ENCODE measurements at places on chromosomes 13 and 19.

DNA sequence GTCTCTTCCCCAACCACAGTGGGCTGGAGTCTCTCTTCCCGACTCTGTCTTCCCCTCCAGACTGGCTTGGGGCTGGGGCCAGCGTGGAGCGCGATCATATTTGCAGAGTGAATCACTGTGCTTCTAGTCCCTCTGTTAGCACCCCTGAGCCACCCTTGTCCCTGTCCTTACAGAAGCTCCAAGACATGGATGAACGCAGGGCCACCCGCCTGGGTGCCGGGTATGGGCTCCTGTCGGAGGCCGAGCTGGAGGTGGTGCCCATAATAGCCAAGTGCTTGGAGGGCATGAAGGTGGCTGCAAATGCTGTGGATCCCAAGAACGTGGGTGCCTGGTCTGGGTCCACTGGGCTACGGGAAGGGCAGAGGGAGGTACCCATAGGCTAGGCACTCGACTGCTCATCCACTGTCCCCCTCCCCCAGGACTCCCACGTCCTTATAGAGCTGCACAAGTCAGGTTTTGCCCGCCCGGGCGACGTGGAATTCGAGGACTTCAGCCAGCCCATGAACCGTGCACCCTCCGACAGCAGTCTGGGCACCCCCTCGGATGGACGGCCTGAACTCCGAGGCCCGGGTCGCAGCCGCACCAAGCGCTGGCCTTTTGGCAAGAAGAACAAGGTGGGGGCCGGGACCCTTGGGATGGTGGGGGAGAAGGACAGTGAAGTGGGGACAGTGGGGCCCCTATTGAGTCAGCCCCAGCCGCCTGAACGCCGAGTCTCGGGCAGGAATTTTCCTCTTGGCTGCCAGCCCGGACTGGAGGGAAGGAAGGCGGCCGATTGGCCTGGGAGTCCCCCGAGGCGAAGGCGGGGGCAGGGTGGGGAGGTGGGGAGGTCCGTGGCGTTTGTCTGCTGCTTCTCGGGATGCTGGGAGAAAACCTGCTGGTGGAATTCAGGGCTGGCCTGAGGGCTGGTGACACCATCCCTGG lies 5.2 kb downstream of the TRIP10 start:
- H3K4me3 ChIP-seq, result no peak overlapping the region
- no peaks in the 10 kb centered on the region for H3K27me3 ChIP-seq
- H3K36me3 ChIP-seq, result no peaks in the 10 kb centered on the region
- no peak overlapping the region for H3K27ac ChIP-seq
- peaks cover 9% of the 10 kb centered on the region for H3K4me1 ChIP-seq

DNA sequence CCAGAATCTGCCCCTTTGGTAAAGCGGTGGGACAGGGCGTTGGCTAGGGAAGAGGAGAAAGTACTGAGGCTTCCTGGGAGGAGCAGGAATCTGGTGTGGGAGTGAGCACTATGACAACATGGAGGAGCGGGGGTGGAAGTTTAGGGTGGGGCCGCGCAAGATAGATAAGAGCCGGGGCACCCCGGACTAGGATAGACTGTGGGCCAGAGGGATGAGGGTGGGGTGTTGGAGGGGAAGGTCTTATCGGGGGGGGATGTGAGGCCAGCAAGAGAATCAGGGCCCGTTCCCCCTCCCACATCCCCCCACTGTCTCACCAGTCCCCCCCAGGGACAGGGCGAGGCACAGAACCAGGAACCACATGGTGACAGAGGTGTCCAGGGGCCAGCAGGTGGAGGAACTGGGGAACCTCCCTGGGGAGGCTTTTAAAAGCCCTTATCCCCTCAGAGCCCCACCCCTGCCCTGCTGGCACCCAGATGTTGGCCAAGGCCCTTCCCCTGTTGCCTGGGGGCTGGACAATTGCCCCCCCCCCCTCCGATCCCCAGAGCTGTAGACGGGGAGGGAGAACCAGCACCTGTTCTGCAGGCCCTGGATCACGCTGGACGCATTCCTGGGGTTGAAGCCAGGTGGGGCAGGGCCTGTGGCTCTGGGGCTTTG lies at the start of gene KLK1:
Gene KLK1 (minus strand): TSS at position 399 of the 654 bp plus-strand sequence. CDS start 39 bp downstream, at position 360.
- H3K36me3 ChIP-seq, result no peaks in the 10 kb centered on the region
- H3K27ac ChIP-seq, result no peak within 1 kb of the TSS
- DNase-seq, result no peak
- H3K27me3 ChIP-seq, result peaks cover 10% of the 10 kb centered on the region
- no peaks in the 10 kb centered on the region for H3K4me1 ChIP-seq

- no peak overlapping the region for H3K27ac ChIP-seq
- no peak overlapping the region for H3K4me3 ChIP-seq
- H3K36me3 ChIP-seq, result no peaks in the 10 kb centered on the region
- H3K4me1 ChIP-seq, result no peaks in the 10 kb centered on the region
- DNase-seq, result no peak
Measured at GRCh38 chr19:44646049-44646416, 2.3 kb downstream of the PVR start.

DNA sequence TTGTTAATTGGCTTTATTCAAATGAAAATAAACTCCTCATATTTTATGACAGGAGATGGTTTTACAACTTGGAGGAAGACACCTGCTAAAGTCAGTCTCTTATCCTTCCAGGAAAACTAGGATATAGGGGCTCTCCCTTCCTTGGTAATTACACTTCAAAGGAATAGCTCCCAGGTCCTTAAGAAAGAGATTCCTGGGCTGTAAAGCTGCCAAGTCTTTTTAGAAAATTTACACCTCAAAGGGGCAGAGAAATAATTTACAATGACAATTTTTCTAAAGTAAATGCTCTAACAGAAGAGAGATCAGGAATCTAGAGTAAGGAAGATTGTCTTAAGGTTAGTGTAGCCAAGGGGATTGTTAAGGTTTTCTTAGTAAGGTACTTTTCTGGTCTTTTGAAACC lies 1359.0 kb downstream of the OLFM4 start:
- H3K27me3 ChIP-seq, result no peaks in the 10 kb centered on the region
- H3K27ac ChIP-seq, result no peak overlapping the region
- H3K4me1 ChIP-seq, result no peaks in the 10 kb centered on the region
- no peak for DNase-seq
- no peaks in the 10 kb centered on the region for H3K36me3 ChIP-seq
- no peak overlapping the region for H3K4me3 ChIP-seq

DNA sequence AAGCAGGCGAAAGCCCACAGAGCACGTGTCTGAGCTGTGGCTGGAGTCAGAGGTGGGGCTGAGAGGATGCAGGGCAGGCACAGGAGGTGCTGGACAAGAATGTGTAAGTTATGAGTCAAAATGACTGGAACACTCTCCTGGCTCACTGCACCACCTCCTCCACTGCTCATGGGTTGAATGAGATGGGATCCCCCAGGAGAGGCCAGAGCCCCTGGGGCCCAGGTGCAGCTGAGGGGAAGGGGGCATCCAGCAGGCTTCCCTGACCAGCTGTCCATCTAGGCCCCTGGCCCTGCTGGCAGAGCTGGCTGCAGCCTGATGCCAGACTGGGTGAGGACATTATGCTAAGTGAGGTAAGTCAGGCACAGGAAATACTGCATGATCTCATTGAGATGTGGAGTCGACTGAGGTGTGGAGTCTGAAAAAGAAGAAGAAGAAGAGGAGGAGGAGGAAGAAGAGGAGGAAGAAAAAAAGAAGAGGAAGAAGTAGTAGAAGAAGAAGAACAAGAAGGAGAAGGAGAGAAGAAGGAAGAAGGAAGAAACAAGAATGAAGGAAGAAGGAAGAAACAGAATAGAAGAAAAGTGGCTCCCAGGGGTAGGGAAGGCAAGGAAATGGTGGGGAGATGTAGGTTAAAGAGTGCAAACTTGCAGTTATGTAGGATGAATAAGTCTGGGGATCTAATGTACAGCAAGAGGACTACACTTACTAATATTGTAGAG lies 747.4 kb downstream of the UQCRFS1 start:
- H3K4me3 ChIP-seq, result no peak overlapping the region
- no peaks in the 10 kb centered on the region for H3K27me3 ChIP-seq
- H3K4me1 ChIP-seq, result peaks cover 11% of the 10 kb centered on the region
- H3K27ac ChIP-seq, result no peak overlapping the region
- no peaks in the 10 kb centered on the region for H3K36me3 ChIP-seq
- no peak for DNase-seq
